Activated CD4-positive, alpha-beta memory T cell treated with anti-CD3 and anti-CD28 coated beads, Interleukin-2, amount 10 ng/mL, durations not matched to agents 7 days and 5 days (primary cell): ENCODE measurements at places on chromosomes 11 and 22.
A peak's percentile ranks its signal among the peaks of the same experiment; 100 is the strongest.

DNA sequence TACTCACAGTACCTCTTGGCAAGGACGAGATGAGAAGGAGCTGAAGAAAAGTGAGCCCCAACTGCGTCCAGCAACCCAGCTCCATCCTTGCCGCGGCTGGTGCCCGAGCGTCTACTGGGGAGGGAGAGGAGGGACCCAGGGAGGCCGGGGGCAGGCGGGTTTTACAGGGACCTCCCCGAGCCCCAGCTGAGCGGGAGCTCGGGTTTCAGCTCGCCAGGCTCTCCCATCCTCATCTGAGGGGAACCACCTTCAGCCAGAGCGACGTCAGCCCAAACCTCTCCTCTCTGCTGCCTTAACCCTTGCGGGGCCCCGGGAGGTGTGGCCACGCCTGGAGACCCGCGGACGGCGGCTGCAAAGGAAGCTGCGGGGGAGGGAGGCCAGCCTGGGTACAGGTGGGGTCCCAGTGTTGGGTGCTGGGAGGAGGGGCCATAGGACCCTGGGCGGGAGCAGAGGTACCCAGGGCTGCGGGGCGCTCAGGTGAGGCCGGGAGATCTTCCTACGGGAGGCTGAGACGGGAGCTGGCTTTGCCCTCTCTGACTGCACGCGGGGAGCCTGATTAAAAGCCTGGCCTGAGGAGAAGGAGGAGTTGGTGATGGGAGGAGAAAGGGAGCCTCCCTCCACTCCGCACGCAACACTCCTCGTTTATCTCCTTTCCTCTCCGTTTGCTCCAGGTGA lies at the start of gene PAMR1:
TSS of gene PAMR1 (minus strand) at position 116 of the 675 bp plus-strand sequence. CDS start at position 85, 31 bp downstream.
- DNase-seq = no peak

GRCh38 chr11:132982772-132983640 lies 549.3 kb downstream of the OPCML start:
- no peak for DNase-seq

DNA sequence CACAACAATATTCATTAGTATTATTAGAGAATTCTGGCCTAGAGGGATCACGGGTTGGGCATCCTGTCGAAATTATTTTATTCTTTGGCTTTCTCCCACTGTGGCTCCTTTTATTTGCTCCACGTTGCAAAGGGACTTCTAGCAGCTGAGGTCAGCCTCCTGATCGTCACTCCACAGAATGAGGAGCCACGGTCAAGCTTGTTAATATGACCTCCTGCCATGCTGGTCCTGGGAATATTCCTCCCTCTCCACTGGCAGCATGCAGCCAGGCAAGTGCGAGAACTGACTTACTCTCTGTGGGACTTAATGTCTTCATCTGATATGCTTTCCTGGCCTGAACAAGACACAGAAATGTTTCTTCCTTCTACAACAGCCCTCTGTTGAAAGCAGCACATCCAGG lies 20.9 kb downstream of the POU2AF3 start:
- no peak for DNase-seq

DNA sequence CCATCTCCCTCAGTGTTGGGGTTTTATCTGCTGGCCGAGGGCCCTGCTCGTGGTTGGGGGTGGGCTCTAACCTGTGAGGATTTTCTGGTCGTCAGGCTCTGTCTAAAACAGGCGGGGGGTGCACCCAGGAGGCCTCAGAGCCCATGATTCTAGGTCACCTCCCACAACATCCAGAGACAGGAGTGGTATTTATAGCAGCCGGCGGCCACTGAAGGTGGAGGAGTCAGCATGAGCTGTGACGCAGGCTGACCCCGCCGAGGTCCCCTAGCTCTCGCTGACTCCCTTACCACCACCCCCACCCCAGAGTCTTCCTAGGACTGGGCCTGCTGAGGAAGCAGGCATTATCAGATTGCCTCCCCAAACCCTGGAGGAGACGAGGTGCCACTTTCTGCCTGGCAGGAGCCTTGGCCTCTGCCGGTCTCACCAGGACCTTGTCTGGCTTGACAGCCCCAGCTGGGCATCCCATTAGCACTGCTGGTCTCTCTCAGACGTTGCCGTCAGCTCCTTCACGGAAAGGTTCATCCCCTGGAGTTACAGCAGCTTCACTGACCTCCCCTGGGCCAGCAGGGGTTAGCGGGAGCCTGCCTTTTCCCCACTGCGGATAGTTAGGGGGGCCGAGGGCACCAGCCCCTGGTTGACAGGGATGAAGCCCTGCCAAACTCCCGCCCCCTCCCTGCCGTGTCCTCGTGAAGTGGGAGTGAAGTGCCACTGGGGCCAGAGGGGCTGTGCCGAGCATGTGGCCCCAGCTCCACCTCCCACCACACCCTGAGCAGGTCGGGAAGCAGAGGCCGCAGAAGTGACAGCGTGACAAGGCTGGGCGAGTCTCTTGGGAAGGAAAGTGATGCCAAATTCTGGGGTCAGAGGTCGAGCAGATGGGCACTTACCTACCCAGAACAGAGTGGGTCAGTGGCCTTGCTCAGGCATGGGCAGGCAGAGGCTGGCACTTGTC lies 26.5 kb downstream of the DAGLA start:
- no peak for DNase-seq

- no peak for DNase-seq
Observed at GRCh38 chr11:16468735-16469453, 112.5 kb upstream of the SOX6 start.

- DNase-seq = no peak
Observed at GRCh38 chr11:15617126-15617525, 502.4 kb downstream of the INSC start.

GRCh38 chr11:26958005-26958701 lies 35.8 kb upstream of the FIBIN start:
- DNase-seq = no peak

DNA sequence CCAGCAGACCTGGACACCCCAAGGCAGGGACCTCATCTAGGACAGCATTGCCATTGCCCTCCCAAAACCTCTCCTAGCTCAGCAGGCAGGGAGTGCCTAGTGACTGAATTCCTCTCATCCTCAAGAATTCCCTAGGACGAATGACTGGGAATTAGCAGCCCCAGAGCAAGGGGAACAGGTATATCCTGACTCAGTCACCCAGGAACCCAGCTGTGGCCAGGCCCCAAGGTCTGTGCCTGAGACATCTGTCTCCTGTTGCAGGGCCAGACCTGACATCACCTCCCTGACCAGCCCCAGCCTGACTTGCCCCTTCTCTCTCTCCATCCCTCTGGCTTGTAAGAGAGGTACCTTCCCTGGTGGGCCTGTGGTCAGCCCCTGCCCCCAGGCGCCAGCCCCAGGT lies 39.0 kb upstream of the SUSD2 start:
- no peak for DNase-seq

- DNase-seq = peak; percentile 40
Observed at GRCh38 chr11:128627666-128628324, 40.4 kb upstream of the ETS1 start.

GRCh38 chr11:118049771-118050170 lies 27.1 kb upstream of the TMPRSS4 start:
- no peak for DNase-seq

DNA sequence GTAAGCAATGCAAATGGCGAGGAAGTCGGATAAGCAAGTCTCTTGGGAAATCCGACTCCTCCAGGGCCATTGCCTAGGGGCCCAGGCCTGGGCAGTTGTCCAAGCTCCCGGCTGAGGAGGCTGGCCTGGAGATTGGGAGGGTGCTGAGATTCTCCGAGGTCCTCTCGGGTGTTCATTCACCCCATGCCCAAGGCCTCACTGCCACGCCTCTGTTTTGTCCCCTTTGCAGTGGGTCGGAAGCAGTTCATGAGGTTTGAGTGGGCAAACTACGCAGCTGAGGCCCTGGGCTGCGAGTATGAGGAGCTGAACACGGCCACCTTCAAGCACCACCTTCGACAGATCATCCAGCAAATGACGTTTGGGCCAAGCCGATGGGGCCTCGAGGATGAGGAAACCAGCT lies 81.3 kb downstream of the MYO18B start:
- DNase-seq = no peak

DNA sequence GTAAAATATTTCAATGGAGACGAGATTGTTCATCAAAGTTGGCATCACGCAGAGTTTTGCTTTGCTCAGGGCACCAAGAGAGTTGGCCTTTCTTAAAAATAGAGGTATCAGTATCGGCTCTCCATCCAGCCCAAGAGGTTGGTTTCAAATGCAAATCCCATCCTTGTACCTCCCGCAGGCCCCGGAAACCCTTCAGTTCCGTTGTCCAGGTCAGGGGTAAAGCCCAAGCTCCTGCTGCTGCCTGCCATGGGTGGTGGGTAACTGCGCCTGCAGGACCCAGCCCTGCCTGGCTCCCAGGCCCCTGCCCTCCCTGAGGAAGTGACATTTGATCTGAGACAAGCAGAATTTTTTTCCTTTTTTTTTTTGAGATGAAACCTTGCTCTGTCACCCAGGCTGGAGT lies 49.3 kb upstream of the RTL6 start:
- DNase-seq = no peak

- DNase-seq = no peak
Observed at GRCh38 chr11:107951155-107951554, 22.9 kb downstream of the RAB39A start.

- DNase-seq = no peak
Observed at GRCh38 chr11:14112721-14113120, 150.2 kb downstream of the SPON1 start.

GRCh38 chr22:21045585-21046294 lies at the start of gene LRRC74B:
TSS of gene LRRC74B (plus strand) at chr22:21045946. CDS start at chr22:21045987, 41 bp downstream.
- peak; percentile 78 for DNase-seq
